ENCODE measurements at places on chromosomes 3 and 15. TPM values are rescaled to one million over a fixed set of nuclear protein-coding genes. Genes with fewer than 3 reads are reported as not detected.

DNA sequence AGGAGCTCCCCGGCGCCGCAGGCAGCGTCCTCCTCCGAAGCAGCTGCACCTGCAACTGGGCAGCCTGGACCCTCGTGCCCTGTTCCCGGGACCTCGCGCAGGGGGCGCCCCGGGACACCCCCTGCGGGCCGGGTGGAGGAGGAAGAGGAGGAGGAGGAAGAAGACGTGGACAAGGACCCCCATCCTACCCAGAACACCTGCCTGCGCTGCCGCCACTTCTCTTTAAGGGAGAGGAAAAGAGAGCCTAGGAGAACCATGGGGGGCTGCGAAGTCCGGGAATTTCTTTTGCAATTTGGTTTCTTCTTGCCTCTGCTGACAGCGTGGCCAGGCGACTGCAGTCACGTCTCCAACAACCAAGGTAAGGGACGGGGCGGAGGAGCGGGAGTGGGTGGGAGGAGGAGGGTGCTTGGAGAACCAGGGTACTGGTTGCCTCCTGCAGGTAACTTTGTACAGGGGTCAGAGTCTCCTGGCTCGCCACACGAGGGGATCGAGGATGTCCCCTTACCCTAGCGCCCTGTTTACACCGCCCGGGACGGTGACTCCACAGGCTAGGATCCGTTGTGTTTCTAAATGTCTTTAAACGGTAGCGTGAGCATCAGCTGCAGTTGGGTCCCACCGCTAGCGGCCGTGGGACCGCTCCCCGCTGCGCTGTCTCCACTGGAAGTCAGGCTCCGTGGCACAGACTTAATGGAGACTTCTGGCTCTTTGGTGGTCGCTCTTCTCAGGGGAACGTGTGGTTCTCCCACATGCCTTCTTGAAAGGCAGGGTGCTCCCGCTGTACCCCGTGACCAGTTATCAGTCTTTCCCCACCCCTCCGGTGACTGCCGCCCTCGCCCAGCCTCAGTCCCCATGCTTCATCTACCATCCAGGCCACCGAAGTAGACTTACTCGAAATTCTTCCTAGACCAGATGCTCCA is 515 bp downstream of the EPHA6 start:
- ATAC-seq, result no peak

- ATAC-seq, result peak; percentile 42
Observed at GRCh38 chr15:62545467-62546227, 380.6 kb upstream of the C2CD4B start.

Gene SPINT1
- total RNA-seq, result 127 TPM

Gene MAN2C1
- 66.1 TPM for total RNA-seq

Gene CA12
- 138 TPM for total RNA-seq

Gene AEN
- total RNA-seq, result 15.8 TPM

Gene UBL7
- total RNA-seq, result 28.2 TPM

Measured in esophagus mucosa (tissue), 1 donor.